ENCODE measurements at places on chromosomes 7 and 10.

DNA sequence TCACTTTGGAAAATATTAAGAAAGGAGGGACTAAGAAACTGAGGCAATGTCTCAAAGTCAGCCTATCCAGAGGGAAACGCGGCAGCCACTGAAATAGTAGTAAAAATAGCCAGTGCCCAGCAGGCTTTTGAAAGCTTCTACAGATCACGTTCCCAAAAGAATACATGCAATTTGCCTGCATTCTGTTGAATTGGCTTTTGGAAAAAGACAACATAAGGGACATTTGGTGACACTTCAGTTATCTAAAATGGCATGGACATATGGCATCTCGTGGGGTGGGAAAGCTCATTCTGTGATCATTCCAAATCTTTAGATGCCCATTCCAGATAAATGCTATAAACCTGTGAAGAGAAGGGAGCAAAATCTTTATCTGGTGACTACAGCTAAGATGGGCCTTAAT lies 82.8 kb upstream of the PDE1C start:
- DNase-seq, result no peak

DNA sequence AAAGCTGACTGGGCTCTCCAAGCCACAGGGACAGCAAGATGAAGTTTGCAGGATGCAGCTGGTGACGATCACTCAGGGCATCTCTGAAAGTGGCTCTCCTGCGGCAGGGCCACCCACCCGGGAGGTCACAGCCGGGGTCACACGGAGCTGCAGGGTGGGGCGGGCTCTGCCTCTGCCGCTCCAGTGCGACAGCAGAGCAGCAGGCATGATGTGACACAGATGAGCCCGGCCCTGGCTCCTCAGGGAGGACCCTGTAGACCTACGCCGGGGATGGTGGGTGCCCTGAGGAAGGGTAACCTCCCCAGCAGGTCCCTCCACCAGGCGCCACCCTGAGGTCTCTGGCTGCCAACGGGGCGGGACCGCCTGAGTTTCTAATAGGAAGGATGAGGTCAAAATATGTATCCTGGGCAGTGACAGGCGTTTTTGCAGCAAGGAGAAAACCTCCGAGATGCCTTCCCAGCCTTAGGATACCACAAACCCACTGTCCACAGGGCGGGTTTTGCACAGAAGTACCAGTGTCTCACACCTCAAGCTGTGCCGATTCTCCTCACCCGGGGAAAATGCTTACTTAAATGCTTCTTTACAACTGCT lies 114.8 kb upstream of the DIP2C start:
- no peak for DNase-seq

- no peak for DNase-seq
These were observed 148.4 kb downstream of the TCERG1L start for GRCh38 chr10:131162866-131163843.

DNA sequence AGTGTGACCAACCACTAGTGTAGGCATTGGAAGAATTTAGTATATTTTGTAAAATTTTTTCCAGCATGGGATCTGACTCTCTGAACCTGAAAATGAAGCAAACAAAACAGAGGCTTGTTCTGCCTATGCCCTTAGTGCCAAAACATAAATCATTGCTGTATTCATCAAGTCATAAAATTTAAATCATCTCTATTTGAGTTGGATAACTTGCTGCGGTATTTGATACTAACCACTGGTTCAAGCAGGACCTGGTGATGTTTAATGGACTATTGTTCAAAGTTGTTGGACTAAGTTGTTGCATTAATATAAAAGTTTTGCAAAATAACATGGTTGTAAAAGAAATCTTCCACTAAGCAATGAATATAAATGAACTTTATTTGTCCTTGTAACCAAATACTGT lies 19.8 kb upstream of the RPA3 start:
- no peak for DNase-seq

DNA sequence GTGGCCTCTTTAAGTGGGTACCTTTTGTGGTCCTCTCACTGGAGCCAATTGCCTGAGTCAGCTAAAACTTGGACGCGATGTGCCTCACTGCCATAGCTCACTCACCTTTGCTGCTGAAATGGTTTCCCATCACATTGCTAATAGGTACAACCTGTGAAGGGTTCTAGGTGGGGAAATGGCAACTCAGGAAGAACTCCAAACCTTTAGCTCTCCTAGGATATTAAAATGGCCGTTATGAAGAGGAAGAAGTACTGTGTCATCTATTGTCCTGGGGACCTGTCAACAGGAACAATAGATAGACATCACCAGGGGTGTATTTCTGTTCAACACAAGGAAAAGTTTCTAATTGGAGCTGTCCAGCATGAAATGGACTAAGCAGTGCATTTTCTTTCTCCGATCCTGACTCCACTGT lies 1.2 kb upstream of the ZNF655 start:
- DNase-seq, result no peak

GRCh38 chr7:17320657-17321056 lies 22.2 kb downstream of the AHR start:
- no peak for DNase-seq

GRCh38 chr10:34814223-34814912 lies 728 bp downstream of the PARD3 start:
- DNase-seq, result no peak

- DNase-seq, result no peak
These were observed 679.4 kb downstream of the TNS3 start for GRCh38 chr7:46902463-46902862.

GRCh38 chr10:126930883-126931503 lies 25.8 kb downstream of the DOCK1 start:
- no peak for DNase-seq

DNA sequence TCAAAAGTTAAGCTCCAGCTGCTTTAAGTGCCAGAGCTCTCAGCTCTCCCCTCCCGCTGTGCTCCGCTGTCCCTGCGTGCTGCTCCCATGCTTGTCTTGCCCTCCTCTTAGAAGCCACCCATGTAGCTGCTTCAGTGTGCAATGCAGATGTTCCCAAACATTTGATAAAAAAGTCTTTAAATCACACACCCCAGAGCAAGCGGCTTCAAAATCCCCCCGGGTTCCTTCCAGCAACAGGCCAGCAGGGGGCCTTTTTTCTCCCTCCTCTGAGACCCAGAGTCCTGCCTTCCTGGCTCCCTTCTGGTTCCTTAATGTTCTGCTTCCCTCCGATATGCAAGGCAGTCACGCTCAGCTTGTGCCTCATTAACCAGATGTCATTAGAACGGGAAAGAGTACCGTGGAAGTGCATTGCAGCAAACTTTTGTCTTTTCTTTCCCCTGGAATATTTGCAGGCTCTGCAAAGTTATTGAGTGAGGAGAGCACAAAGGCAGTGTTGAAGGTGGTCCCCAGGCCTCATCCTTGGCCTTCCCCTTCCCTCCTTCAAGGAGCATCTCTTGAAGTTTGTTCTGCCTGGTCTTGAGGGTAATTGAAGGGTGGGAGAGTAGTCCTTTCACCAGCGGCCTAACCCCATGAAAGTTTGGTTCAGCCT lies 25.5 kb downstream of the LDB3 start:
- DNase-seq, result no peak

DNA sequence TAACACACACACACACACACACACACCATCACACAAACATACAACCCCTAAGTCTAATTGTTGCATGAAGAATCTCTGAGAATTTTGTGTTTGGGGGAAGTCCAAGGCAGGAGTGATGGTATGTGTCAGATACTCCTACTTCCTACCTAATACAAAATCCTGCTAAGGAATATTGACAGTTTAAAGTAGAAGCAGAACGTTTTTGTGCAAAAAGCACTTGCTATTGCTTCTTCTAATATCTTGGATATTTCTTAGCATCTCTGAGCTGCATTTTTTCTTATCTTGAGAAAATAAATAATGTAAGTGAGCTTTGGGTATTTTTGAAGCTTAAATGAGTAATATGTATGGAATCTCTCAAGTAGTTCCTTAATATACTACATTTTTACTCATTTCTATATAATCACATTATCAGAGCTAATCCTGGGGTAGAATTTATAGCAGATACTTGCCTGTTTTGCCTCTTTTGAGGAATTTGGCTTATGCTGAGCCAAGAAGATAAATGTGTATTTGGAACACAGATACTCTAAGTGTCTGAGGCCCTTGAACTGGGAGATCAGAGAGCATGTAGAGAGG lies 212.3 kb downstream of the DKK1 start:
- no peak for DNase-seq

Data from stimulated activated CD4-positive, alpha-beta T cell treated with anti-CD3 and anti-CD28 coated beads, Interleukin-4, amount 100 ng/mL, for 4 hours (primary cell).